ENCODE measurements at places on chromosomes 4 and X.

- DNase-seq, result peak; percentile 9
Measured at GRCh38 chr4:89438102-89438831, 130.7 kb upstream of the GPRIN3 start.

GRCh38 chr4:93127489-93127888 lies 701.1 kb upstream of the ATOH1 start:
- DNase-seq, result no peak

DNA sequence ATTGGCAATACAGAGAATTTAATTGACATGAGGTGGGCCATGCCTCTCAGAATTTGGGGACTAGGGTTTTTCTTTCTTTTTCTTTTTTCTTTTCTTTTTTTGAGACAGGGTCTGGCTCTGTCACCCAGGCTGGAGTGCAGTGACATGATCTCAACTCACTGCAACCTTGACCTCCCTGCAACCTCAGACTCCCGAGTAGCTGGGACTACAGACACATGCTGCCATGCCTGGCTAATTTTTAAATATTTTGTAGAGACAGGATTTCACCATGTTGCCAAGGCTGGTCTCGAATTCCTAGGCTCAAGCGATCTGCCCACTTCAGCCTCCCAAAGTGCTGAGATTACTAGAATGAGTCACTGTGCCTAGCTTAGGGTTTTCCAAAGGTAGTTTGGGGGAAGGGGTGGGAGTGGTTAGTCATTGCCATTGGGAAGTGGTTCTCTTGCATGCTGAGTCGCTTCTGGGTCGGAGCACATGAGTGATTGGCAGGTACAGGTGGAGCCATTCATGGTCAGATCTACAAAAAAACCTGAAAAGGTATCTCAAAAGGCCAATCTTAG lies 54.5 kb downstream of the MID2 start:
- no peak for DNase-seq

GRCh38 chrX:96683997-96684338 lies 674 bp upstream of the DIAPH2 start:
- no peak for DNase-seq

- no peak for DNase-seq
Measured at GRCh38 chr4:184477201-184477999, 3.0 kb upstream of the IRF2 start.

DNA sequence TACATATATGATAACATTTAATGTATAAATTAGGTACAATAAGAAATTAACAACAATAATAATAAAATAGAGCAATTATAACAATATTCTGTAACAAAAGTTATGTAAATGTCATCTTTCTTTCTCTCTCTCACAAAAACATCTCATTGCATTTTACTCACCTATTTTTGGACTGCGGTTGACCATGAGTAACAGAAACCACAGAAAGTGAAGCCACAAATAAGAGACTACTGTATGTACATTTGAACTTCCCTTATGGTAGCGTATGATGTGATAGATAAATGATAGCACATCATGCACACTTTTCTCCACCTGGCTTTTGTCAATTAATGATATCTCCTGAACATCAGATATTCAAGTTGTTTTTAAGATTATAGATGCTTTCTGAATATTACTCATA lies 80.5 kb downstream of the HNRNPD start:
- DNase-seq, result peak; percentile 41

- DNase-seq, result no peak
Measured at GRCh38 chrX:103063191-103063845, 653 bp downstream of the BEX1 start.

DNA sequence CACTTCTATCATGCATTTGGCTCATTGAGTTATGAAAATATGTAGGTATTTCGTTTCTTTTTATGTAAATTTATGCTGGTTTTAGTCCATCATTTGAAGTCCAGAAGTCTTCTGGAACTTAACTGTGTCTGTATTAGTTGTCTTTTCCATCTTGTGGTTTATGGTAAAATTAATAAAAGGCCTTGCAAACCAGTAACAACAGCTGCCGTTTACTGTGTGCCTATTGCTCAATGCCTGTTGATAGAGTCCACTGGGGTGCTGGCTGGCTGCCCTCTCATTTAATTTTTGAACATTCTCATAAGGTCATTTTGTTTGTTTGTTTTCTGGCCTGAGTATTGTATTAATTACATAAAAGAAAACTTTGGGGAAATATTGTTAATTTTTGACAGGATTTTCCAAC lies 98.0 kb downstream of the NAA11 start:
- no peak for DNase-seq

- no peak for DNase-seq
Measured at GRCh38 chrX:68894142-68894512, 65.3 kb downstream of the EFNB1 start.

GRCh38 chr4:7379719-7380118 lies 55.0 kb downstream of the PSAPL1 start:
- no peak for DNase-seq

- no peak for DNase-seq
Measured at GRCh38 chr4:1056671-1057402, 45.4 kb downstream of the FGFRL1 start.

DNA sequence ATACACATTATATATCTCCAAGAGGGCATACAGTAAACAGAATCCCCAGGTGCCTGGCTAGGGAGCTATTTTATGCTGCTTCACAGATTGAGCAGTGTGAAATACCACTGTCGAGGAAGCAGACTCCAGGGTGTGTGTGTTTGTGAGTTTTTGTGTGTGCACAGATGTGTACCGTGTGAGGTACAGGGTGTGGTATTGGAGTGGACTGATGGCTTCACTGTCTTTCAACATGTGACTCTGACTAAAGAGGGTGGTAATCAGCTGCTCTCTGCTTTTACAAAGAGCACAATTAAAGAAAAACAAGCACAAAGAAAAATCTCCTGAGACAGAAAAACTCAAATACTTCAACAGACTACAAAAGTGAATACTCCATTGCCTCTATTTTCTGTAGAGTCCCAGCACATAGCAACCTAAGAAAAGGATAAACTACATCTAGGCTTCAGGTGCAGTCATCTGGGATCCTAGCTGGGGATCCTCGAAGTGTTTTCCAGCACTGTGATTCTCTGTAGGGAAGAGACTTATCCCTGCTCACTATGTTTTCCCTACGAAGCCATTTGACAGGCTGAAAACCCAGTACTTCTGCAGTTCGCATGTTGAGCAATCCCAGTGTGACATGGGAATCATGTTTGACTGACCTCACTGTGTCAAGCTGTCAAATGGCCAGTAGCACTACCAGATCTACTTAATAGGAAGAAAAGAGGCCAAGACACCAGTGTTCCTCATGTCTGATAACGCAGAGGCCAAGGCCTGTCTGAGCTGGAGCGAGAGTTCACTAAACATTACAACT lies 100.3 kb downstream of the CDS1 start:
- DNase-seq, result no peak

DNA sequence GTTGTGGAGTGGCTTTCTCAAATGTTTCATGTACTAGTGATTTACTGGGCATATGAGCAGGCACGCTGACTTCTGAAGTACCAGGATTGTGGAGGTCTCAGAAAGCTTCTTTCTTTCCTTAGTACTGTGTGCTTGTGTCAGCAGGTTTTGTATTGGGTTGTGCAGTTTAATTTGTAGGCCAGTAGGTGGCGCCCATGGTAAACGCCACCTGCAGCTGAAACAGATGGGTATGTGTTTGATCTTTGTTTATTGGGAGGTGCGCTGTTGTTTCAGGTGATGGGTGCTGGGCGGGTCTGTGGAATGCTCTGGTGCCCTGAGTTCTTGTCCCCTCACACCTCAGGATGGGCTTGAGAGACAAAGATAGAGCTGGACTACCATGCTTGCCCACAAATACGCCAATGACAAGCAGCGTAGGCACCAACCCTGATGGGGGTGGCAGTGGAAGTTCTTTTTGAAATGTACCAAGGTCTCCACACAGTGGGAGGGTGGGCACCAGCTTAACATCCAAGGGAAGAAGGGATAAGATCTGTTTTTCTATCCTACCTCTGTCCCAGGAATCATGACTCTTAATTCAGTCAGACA lies 141.5 kb downstream of the RPS6KA6 start:
- DNase-seq, result no peak

GRCh38 chr4:113008135-113008534 lies 41.3 kb upstream of the ANK2 start:
- no peak for DNase-seq

DNA sequence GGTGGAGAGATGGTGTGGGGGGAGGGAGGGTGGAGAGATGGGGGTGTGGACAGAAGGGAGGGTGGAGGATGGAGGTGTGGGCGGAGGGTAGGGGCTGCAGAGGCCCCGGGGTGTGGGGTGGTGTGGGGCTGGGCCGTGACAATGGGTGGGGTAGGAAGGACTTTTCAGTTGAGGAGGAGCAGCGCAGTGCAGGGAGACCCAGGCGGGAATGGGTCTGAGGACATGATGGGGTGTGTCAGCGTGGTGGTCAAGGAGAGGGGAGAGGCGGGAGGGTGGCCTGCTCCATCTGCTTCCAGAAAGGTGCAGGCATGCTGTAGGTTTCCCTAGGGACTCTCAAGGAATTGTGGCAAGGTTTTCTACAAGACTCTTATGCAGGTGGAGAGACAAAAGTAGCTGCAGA lies 48.9 kb downstream of the RGS12 start:
- DNase-seq, result no peak

- DNase-seq, result no peak
Measured at GRCh38 chr4:122701061-122701460, 31.4 kb upstream of the BBS12 start.

- no peak for DNase-seq
Measured at GRCh38 chr4:88812420-88812819, 114.8 kb upstream of the NAP1L5 start.

Measured in GM12878 (cell line).